ENCODE measurements at places on chromosomes 6 and 20. TPM values are rescaled to one million over a fixed set of nuclear protein-coding genes. Genes with fewer than 3 reads are reported as not detected.

B3GAT2 gene
- not detected for total RNA-seq

STMND1 gene
- total RNA-seq: not detected

OR2H1 gene
- not detected for total RNA-seq

GPLD1 gene
- total RNA-seq: 1.4 TPM

BNIP5 gene
- not detected for total RNA-seq

GLP1R gene
- total RNA-seq: 0.08 TPM
